Transverse colon (tissue), 4 donors: ENCODE measurements at places on chromosomes 7 and 10.

GRCh38 chr10:122363311-122363710, 11.2 kb upstream of the PLEKHA1 start:
- DNase-seq = no peak

DNA sequence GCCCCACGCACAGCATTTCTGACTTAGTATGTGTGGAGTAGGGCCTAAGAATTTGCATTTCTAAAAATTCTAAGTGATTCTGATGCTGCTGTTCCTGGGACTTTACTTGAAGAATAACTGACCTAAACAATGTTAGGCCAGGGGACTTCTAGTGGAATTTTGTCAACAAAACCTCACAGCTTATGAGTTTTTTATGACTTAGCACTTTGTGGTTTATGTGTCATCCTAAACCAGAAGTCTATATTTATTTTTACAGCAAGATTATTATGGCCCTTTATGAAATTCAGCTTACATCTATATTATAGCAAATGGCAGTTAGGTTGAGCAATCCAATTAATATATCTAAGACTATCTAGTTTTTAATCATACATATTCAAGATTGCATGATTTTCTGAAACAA, 24.6 kb upstream of the BET1 start:
- DNase-seq = no peak

DNA sequence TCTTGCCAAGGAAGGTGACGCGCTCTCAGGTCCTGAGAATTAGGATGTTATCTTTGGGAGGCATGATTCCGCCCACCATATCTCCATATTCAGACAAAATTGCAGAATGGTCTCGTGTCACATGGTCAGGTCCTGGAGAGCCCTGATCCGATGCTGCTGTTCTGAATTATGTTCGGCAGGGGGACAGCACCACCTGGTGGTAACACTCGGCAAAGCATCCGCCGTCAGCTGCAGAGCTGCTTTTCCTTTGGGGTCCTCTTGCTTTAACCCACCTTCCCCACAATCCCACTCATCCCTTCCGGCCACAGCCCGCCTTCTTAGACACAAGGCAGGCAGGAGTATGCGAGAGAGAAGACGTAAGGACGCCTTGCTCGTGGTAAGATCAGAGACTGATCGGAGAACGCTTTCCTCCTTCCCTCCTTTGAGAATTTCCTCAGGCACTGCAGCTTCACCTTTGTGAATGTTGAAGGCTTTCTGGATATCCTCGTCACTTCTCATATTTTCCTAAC, 327.8 kb upstream of the C7orf33 start:
- peak; percentile 71 for DNase-seq

GRCh38 chr7:105268511-105269392, 120.0 kb downstream of the SRPK2 start:
- DNase-seq = no peak

DNA sequence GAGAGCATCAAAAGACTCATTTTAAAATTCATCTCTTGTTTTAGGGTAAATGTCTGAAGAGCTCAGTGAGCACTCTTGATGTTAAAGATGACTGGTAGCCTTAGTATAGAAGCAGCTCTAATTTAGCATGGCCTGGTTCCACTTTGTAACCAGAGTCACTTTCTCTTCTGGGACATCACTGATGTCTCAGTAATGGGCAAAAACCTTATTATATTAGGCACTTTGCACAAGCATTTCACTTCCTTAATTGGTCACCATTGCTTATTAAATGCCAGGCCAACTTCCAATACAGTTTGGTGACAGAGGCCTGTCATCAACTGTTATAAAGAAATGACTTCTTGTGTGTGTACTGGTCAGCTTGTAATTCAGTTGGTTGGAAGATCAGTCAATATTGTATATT, 53.0 kb downstream of the STEAP1B start:
- no peak for DNase-seq

DNA sequence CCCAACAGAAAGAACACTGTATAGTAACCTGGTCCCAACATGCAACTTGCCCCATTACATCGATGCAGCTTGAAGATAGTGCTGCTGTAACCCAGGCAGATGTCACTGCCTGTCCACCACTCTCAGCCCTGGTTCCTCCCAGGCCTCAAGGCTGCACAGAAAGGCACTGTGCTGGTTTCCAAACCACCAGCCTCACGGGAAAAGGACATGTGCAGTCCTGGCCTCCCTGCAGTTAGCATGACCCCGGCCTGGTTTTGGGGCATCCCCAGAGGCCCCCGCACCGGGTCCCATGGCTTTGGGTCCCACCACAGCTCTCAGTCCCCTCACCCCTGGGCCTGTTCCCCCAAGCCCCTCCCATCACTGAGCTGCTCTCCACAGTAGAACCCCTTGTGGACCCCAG, 214.5 kb downstream of the TNS3 start:
- DNase-seq = no peak

DNA sequence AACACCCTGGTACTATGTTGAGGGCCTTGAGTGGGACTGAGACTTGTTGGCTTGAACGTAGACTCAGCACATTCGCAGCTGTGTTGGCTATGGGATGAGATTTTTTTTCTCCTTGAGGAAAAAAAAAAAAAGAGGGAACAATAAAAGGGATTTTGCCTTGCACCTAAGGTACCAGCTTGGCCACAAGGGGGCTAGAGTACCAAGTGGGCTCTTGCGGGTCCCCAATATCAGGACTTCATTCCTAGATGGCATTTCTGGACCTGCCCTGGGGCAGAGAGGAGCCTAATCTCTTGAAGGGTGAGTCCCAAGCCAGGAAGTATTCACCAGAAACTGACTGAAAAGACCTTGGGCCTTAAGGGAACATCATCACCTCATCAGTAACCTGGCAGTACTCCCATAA, 1083.6 kb upstream of the PHF14 start:
- no peak for DNase-seq

DNA sequence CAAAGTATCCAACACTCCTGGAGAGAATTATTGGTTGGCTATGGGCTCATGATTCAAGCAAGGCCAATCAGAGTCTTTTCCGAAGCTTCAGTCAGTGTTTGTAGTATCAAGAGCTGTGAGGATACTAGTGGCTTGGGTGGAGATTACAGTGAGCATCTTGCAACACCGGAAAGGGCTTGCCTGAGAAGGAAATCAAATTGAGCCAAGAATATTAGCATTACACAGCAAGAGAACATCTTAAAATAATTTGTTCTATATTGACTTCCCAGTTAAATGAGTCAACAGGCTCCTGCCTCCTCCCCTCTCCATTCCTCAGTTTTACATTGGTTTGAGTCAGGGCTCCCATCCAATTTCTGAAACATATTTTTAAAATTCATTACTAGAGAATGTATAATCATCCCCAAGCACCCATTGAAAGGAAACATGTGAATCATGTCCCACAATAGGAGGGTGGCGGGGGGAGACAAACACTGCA, 127.4 kb downstream of the ELAPOR2 start:
- no peak for DNase-seq

DNA sequence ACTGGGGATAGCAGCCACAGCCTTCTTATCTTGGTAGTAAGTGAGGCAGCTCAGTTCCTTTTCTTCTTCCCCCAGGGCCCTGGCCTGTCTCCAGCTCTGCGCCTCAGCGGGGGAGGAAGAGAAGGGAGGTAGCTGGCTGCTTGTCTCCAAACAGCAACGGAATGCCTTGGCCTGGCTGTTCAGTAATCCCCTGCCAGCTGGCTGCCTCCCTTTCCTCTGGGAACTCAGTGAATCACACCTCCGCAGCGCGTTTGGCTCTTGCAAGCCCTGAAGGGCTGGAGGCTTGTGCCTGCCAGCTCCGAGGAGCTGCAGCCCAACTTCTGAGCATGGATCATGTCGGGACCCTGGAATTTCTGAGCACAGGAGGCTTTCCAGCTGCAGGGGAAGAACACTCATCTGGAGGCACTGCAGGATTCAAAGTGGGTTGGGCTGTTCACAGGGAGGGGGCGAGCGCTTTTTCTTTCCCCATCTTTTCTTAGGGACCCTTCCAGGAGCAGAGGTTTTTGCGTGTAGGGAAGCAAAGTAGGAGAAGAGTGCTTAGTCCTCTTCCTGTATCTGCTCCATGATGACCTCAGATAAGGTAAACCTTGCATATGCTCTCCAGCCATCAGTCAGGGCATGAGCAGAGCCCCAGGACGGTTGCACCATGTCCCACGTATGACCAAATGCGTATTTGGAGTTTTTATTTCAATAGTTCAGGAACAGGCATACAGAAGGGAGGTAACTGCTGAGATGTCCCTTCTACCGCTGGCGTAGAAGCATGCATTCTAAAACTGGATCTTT, 253.2 kb upstream of the INHBA start:
- DNase-seq = peak; percentile 83

GRCh38 chr10:16612115-16612980, 90.7 kb upstream of the C1QL3 start:
- DNase-seq = no peak

DNA sequence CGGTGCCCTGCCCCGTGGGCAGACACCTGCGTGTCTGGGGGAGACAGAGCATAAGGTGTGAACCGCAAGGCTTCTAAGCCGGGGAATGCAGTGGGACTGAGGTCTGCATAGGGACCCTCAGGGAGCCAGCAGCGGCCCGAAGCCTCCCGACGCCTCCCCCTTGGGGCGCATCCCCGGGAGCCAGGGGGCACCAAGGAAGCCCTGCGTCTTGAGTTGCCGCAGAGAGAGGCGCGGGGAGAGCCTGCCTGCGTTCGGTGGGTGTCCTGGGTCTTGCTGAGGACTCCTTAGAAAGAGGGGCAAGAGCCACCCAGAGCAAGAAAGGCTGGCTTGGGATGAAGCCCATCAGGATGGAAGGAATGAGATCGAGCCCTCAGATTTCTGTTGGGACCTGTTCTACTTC, 18.2 kb upstream of the UNCX start:
- DNase-seq = no peak

- no peak for DNase-seq
Measured at GRCh38 chr10:72889391-72889831, 4.1 kb upstream of the OIT3 start.

DNA sequence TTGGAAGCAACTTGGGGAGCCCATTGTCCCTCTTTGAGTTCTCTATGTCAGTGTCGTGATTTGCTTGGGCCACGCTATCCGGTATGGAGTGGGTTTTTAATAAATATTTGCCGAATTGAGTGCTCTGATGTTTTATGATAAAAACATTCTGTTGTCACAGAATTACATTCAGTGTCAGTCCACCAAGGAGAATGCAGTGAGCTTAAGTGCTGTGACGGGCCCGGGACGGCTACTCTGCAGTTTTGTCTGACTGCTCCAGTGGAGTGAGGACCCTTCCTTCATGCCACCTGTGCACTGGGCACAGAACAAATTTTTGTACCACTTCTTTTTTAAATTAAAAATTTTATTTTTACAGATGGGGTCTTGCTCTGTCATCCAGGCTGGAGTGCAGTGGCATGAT, 76.0 kb downstream of the CARD11 start:
- no peak for DNase-seq

- no peak for DNase-seq
Measured at GRCh38 chr10:95447685-95448084, 113.5 kb downstream of the SORBS1 start.

GRCh38 chr7:4797858-4798705, 22.7 kb downstream of the AP5Z1 start:
- peak; percentile 42 for DNase-seq

DNA sequence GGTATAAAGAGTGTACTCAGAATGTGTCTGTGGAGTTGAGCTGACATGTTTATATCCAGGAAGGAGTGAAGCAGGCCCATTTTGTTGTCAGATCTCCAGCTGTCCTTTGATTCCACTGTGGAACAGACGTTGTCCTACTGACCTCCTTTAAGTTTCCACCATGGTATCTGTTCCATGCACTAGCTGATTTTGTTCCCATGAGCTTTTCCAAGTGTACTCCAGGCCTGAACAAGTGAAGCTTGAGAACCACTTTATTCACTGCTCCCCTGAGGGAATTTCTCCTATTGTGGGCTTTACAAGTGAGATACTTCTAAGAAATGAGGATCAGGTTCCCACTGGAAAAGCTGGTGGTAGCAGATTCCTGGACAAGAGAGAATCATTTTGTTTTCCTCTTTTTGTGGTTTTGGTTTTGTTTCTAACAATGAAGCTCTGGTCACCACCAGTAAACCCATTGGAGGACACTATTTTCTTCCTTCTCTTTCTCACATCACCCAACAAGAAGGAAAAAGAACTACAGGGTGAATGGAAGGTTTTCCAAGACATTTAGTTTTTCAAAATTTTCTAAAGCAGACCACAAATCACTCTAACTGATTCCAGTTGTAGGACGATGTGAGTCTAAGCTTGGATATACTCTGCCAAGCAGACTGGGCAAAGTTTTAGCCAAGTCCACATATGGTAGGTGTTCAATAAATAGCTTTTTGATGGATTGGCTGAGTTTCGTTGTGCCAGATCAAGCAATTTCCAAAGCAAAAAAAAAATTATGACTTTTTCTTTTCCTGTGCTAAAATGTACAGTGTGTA, 144.2 kb downstream of the JCAD start:
- DNase-seq = no peak

DNA sequence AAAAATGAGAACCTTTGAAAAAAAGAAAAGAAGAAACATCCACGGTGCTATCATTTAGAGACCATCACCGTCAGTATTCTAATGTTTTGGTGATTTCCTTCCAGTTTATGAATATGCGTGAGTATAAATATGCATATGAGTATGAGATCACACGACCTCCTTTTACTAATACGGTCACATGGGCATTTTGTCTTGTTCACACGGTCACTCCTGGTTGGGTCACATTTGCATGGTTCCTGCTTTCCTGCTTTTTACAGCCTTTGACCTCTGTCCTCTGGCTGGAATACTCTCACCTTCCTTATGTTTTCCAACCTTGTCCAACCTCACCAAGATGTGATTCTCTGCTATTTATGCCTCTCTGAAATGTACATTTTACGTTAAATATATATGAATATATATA, 25.3 kb upstream of the LMTK2 start:
- DNase-seq = no peak
